ENCODE measurements at places on chromosomes 16 and 17.

DNA sequence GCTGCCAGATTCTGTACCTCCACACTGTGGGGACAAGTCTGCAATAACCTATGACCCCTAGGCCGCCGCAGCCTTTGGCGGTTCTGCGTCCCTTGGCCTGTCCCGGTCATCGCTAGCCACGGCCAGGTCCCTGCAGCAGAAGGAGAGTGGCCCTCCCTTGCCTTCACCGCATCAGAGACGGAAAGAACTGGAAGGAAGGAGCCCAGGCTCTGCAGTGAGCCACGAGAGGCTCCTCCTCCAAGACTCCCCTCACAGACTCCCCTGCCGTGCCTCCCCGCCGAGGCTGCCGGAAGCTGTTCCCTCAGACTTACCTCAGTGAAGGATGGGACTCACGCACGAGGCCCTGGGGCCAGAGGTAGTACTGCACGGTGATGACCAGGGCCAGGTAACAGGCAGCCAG is 11.0 kb downstream of the SLC38A8 start:
- DNase-seq = no peak

- no peak for DNase-seq
Observed at GRCh38 chr17:9363440-9364350, 211.9 kb downstream of the STX8 start.

GRCh38 chr17:71234349-71234748 is 886.5 kb upstream of the SOX9 start:
- DNase-seq = no peak

DNA sequence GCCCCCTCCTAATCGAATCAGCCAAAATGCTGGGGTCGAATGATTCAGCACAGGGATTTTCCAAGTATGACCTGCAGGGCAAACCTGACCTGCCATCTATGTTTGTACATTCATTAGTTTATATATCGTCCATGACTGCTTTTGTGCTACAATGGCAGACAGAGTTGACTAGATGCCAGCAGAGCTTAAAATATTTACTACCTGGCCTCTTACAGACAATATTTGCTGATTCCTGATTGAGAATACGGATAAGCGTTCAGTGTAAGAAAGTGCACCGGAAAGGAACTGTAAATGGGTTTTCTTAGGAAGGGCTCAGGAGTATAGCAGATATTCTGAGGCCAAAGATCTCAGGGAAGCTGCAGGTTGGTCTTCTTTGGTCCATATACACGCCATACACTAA is 11.7 kb upstream of the TOM1L1 start:
- no peak for DNase-seq

GRCh38 chr17:17816240-17816814 is 20.5 kb downstream of the SREBF1 start:
- no peak for DNase-seq

GRCh38 chr17:81928544-81929252 is 1.2 kb upstream of the MAFG start:
- DNase-seq = no peak

DNA sequence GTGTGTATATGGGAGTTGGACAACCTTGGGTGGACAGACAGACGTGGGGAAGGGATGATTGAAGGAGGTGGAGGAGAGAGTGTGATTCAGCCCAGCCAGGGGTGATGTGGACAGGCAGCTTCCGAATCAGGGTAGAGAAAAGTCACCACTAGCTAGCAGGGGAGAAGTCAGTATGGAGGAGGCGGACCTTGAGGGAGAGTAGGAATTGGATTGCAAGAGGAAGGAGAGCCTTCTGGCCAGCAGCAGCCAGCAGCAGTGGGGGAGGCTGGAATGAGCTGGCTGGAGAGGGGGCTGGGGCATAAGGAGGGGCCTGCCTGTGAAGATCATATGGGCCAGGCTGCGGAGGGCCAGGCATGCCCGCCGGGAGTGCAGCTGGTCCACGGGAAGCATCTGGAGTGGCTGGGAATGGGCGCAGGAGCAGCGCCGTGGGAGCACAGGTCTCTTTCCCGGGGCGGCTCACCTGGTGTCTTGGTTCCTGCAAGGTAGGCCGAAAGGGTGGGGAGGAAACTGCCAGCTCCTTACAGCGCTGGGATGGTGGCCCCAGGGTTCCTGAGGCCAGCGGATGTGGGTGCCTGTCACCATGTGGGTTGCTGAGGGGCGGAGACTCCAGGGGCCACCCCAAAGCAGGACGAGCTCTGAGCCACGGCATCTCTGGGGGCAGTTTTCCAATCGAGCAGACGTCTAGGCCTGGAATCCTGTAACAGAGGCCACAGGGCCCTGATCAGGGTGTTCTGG is 235.3 kb downstream of the SEC14L1 start:
- DNase-seq = peak; percentile 42

DNA sequence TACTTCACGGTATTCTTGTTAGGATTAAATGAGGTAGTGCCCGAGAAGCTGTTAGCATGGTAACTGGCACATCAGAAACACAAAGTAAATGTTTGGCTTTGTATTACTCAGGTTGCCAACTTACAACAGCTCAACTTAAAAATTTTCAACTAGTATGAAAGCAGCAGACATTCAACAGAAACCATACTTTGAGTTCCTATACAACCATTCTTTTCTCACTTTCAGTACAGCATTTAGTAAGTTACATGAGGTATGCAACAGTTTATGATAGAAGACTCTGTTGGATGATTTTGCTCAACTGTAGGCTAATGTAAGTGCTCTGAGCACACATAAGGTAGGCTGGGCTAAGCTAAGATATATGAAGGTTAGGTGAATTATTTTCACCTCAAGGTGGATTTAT is 7.7 kb downstream of the CENPN start:
- no peak for DNase-seq

GRCh38 chr17:66522591-66523272 is 220.3 kb downstream of the PRKCA start:
- no peak for DNase-seq

- DNase-seq = no peak
Observed at GRCh38 chr17:31598921-31599571, 207.6 kb downstream of the RAB11FIP4 start.

DNA sequence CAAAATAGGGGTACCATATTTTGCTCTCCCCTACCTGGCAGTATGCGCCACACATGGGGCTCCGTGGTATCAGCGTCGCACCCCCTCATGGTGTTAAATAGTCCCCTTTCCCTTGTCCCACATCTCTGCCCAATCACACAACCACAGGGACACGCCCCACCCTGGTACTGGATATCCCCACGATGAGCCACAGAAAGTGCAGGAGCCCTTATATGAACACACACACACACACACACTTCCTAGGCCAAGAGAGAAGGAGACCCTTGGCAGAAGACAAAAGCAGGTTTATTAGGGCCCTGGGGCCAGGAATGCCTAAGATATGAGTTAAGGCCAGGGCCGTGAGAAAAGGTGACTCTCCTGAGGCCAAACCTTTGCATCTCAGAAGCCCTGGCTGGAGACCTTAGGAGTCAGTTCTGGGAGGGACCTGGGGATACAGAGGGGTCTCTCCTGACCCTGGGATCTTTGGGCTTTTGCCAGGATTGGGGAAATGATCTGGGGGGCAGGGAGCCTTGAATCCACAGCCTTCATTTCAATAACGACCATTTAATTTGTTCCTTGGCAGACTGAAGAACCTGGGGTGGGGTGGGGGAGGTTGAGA is 11.6 kb downstream of the COPZ2 start:
- DNase-seq = no peak

DNA sequence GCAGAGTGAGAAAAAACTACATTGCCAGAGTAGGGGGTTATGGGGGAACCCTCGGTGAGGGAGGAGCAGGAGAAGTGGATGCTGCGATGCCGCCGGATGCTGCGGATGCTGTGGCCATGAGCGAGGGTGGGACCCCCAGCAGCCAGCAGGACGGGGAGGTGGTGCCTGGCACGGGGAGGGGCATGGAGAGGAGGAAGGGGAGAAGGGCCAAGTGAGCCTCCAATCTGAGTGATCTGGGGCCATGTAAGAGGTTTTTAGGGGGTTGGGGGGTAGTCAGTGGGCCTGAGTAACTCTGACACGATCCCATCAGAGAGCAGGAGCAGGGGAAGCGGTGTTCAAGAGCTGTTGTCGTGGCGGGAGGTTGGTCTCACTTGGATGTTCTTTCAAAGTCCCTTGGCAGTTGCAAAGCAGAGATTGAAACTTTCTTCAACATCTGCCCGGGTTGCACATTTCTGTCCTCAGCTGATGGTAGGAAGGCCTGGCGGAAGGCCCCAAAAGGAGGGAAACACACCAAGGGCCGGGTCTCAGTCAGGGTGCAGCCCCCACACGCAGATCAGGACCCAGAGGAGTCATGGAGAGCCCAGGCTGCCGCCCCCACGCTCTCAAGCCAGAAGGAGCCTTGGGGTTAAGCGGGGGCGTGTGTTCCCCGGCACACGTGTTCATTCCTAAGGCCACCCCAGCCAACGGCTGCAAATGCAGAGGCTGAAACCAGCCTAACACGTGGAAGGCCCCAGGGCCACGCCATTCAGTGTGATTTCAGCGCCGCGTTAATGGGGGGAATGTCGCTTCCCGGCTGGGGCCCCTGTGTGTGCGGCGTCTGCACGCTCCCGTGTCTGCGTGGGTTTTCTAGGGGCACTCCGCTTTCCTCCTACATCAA is 81.7 kb downstream of the ZDHHC7 start:
- no peak for DNase-seq

DNA sequence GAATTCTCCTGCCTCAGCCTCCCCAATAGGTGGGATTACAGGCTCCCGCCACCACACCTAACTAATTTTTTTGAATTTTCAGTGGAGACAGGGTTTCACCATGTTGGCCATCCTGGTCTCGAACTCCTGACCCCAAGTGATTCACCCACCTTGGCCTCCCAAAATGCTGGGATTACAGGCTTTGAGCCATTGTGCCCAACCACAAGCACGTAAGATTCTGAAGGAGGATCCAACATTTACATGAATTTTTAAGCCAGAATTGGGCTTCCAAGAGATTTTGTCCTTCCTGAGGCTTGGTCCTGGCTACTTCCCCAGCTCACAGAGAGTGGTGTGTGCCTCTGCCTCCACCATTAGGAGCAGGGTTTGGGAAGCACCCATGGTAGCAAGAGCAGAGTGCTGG is 11.1 kb downstream of the G6PC3 start:
- DNase-seq = no peak

GRCh38 chr17:79951361-79952264 is 84.1 kb downstream of the TBC1D16 start:
- peak; percentile 72 for DNase-seq

DNA sequence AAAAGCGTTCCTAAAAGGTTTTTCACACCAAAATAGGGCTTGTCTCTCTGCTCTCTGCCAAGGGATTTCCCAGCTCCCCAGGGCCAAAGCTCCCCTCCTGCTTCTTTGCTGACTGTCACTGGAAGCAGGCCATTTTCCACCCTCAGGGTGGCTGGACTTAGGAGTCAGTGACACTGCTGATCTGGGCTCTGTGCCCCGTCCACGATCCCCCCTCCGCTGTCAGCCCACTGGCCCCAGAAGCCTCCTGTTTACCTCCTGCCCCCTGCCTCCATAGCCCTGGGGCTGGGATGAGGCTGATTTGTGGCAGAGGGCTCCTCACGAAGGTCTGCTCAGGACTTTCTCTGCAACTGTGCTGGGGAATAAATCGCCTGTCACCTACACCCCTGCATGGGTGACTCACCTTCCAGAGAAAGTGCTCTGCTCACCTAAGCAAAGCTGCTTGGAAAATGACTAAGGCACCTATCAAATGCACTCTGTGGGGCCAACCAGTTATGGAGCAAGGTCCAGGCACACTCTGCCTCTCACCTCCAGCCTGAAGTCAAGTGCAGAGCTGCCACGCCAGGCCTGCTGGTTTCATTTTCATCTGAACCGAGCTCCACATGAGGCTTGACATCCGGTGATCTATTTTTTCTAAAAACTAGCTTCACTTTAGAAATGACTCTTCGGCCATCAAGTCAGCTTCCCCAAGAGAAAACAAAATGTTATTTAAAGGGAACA is 4.9 kb downstream of the MAP3K14 start:
- DNase-seq = no peak

DNA sequence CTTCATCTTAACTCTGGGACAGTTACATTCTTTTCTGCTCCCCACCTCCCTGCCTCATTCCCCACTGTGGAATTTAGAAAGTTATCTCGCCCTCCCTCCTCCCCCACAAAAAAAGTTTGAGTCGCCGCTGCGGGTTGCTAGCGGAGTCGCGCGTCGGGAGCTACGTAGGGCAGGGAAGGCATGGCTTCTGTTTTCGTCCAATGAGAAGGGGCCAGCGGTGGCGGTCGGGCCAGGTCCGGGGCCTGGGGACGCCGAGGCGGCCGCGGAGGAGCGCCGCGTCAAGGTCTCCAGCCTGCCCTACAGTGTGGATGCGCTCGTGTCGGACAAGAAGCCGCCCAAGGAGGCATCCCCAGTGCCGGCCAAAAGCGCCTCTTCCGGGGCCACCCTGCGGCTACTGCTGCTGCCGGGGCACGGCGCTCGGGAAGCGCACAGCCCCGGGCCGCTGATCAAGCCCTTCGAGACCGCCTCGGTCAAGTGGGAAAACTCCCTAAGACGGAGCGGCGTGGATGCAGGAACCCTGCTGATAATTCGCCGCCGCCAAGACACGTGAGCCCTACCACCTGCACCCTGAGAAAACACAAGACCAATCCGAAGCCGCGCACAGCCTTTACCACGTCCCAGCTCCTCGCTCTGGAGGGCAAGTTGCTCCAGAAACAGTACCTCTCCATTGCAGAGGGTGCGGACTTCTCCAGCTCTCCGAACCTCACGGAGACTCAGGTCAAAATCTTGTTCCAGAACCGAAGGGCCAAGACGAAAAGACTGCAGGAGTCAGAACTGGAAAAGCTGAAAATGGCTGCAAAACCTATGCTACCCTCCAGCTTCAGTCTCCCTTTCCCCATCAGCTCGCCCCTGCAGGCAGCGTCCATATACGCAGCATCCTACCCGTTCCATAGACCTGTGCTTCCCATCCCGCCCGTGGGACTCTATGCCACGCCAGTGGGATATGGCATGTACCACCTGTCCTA is 8.9 kb downstream of the OR4D1 start:
- DNase-seq = peak; percentile 77

GRCh38 chr17:80291691-80292487 is 31.2 kb downstream of the RNF213 start:
- DNase-seq = no peak

GRCh38 chr16:88779406-88780141 is 5.4 kb downstream of the PIEZO1 start:
- DNase-seq = no peak

DNA sequence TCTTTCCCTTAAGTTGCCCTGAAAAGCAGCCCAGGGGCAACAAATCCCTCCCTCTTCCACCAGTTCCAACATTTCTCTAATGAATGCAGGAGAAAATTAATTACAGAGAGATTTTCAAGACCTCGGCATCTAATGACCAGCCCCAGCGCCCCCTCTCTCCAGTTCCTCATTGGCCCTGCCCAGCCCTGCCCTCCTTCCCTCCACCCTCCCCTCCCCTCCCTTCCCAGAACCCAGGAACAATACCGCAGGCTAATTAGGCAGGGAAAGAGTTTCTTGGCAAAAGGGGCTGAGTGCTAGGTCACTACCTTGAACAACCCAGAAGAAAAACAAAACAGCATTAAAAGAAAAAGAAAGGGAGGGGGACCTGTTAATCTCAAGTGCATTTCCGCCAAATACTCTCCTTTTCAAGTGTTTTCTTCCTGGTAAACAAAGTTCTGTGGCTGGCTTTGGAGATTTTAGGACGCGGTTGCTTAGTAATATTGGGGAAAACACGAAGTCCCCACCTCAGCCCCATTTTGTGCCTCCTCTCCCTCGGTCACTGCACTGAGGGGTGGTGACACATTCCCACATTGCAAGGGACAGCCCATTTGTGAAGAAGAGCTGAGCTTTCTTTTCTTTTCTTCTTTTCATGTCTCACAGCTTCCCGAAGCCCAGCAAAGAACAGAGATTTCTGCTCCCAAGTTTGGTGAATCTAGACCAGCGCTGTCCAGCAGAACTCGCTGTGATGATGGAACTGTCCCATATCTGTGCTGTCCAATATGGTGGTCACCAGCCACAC is 215.4 kb downstream of the SOX9 start:
- DNase-seq = peak; percentile 65

- DNase-seq = no peak
Observed at GRCh38 chr16:4347010-4347409, 4.1 kb downstream of the PAM16 start.
